ENCODE measurements at places on chromosomes 4 and X. TPM values are rescaled to one million over a fixed set of nuclear protein-coding genes. Genes with fewer than 3 reads are reported as not detected.

DNA sequence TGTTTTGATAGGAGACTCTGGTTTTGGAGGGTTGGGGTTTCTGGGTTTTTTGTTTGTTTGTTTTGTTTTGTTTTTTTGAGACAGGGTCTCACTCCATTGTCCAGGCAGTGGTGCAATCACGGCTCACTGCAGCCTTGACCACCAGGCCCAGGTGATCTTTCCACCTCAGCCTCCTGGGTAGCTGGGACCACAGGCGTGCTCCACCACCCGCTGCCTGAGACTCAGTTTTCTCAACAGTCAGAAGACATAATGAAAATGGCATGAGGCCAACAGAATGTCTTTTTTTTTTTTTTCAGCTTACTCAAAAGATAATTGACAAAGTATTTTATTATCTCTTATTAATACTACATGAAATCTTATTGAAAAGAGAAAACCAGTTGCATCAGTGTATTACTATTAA lies 32.4 kb downstream of the TNIP2 start:
- no peak for DNase-seq

DNA sequence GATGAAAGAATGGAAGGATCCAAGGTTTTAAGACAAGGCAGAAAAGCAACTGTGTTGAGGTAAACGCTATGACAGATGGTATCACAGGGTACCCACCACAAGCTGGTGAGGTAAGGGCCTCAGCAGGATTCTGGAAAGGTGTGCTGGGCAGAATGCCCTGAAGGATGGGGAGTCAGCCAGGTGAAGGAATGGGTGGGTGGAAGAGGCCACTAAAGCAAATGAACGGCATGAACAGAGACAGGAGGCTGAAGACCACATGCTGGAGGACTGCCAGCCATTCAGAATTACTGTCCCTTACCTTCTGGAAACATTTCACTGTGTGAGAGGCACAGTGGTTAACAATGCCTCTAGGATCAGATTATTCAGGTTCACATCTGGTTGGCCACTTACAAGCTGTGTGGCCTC lies 23.6 kb downstream of the GPRIN3 start:
- DNase-seq, result no peak

PDLIM3 gene
- 175 TPM for total RNA-seq

CTAG1A gene
- not detected for total RNA-seq

GRCh38 chrX:96102997-96103396 lies 581.6 kb upstream of the DIAPH2 start:
- DNase-seq, result no peak

GRCh38 chr4:58541926-58542325 lies 1431.7 kb upstream of the IGFBP7 start:
- no peak for DNase-seq

DNA sequence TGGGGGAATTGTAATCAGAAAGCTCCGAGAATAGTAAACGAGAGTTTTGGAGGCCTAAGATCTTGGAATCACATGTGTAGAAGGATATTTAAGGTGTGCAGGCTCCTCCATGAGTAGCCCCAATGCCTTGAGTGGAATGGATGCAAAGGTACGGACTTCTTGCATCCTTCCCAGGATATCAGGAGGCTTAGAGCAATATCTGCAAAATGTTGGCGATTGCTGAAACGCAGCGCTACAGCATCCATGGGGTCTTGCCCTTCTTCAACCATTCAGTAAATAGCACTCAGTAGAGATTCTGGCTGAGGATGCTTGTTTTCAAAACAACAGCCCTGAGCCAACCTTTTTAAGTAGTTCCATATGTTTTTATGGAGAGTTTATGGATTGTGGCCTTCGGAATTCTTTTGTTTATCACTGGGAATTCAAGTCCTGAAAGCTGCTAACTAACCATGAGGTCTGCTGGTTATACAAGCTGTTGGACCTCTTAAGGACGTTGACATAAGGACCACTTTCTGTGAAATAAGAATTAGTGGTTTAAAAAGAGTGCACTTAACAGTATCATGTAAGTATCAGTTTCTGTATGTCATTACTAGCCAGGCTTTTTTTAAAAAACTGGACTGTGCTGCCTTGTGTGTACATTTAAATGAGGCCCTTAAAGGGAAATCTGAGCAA lies 228.8 kb upstream of the PGRMC2 start:
- no peak for DNase-seq

GRCh38 chr4:99965674-99966350 lies 15.7 kb upstream of the H2AZ1 start:
- no peak for DNase-seq

DNA sequence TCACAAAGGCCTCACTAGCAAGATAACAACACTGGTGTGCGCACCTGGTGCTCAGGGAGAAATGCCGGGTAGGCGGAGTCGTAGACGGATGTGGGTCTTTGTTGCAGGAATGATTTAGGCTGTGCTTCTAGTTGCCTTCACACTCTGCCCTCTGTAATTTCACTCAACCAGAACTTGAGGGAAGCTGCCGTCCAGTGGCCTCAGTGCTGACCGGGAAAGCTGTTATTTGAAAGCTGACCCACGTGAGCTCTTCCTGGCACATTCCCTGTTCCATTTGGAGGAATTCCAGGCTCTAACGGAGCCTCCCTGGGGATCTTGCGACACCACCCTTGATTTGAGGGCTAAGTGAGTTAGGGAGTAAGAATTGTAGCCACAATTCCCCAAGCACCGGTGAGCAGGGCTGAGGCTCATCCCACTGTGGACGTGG lies 15.9 kb downstream of the SH3TC1 start:
- no peak for DNase-seq

GRCh38 chr4:119041396-119041795 lies 94.2 kb upstream of the MYOZ2 start:
- DNase-seq, result no peak

- DNase-seq, result no peak
Observed at GRCh38 chr4:63919636-63920365, 489.4 kb downstream of the TECRL start.

ZBTB33 gene
- total RNA-seq, result 11.4 TPM

GRCh38 chr4:37540486-37540885 lies 145.7 kb downstream of the RELL1 start:
- no peak for DNase-seq

DNA sequence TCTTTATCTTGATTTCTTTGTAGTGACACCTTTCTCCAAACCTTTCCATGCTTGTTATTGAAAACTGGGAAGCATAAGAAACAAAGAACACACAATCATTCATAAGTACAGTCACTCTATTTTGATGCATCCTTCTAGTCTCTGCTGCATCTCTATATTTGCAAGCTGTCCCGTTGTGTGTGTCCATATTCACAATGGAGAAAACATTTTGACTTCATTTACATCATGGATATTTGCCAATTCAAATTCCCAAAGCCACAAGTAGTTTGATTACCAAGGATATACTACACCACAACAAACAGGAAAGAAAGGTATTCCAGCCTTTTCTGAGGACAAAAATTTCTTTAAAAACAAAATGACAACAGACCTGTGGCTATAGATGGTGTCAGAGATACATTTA lies 673.8 kb downstream of the STIM2 start:
- no peak for DNase-seq

LGI2 gene
- 5.4 TPM for total RNA-seq

PABPC1L2B gene
- not detected for total RNA-seq

SOD3 gene
- 65.7 TPM for total RNA-seq

DNA sequence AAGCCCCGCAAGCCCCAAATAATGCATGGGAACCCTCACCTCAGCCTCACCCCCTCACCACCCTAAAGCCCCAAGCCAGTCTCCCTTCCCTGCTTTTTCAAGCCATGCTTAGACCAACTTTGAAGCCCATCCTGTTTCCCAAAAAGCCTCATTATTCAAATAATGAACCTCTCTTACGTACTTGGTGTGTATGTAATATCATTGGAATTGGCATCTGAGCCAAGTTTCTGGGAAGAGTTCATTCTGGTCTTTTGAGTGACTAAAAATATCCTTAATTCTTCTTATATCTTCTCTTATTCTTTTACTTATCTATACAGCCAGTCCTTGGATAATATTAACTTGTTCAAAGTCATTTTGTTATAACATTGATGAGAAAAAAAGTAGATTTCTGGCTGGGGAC lies 875.8 kb upstream of the SLIT2 start:
- DNase-seq, result no peak
